ENCODE measurements at places on chromosomes 5 and 9.

- DNase-seq: no peak
Observed at GRCh38 chr9:6870650-6871477, 113.1 kb downstream of the KDM4C start.

GRCh38 chr5:983238-983524 is 25.4 kb upstream of the NKD2 start:
- no peak for DNase-seq

DNA sequence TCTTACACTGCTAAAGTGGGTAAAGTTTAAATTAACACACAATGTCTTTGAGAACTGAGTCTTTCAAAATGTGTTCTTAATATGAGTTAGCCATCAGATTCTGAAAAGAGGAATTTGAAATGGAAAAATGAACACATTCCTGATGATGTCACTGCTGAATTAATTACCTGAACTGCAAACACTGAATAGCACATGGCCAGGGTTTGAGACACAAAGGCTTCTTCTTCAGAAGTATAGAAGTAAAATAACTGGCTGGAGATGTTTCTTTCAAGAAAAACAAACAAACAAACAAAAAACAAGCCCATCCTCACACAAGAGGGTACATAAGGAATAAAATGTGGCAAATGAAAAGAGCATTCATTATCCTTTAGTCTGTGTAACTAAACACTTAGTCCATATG is 7.1 kb downstream of the GLIS3 start:
- DNase-seq: no peak

GRCh38 chr5:10374046-10375022 is 20.8 kb downstream of the MARCHF6 start:
- DNase-seq: no peak

DNA sequence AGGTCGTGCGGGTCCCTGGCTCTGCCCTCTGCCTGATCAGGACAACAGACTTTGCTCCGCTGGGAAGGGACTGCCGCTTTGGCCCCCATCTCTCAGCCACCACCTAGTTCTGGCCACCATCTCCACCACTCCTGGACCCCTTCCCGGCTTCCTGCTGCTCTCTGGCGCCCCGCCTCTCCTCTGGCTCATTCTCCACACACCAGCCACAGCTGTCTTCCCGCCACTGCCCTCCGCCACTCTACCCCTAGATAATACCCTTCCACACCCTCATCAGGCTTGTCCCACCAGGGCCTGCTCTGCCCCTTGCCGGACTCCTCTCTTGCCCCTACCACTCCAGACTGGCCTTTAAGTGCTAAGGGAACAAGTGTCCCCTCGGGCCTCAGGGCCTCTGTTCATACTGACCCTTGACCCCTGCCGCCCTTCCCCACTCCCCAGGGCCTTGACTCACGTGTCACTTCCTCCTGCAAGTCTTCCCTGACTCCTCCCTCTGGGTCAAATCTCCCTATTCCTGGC is 3.0 kb upstream of the CDX1 start:
- no peak for DNase-seq

GRCh38 chr5:142800776-142801494 is 30.8 kb downstream of the ARHGAP26 start:
- DNase-seq: peak; percentile 60
